ENCODE measurements at places on chromosomes 7 and 10.

DNA sequence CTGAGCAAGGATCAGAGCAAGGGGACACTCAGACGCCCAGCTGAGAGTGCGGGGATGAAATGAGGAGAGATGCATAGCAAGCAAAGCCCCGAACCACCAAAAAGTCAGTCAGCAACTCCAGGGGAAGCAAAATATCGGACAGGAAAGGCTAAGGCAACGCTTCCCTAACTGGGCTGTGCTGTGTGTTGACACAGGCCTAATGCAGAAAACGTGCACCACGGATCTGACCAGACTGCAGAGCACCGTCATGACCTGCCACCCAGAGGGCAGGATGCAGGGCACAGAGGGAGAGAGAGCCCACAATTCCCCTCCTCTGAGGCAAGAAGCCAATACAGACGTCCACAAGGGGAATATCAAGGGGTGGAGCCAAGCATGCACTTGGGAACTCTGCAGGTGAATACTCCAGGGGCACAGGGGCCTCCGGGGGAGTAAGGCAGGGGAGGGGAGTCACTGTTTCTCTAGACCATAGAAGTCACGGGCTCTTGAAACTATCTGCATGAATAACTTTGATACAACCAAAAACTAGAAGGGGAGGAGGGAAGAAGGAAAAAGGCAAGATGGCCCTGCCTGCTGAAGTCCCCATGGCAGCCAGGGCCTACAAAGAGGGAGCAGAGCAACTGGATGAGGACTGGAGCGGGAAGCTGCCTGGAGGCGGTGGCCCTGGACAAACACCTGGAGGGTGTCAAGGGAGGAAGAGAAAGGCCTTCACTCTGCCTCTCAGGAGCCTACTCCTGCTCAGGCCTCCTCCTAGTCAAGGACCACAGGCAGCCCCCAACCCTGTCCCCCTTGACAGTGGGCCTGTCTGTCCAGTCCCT lies 26.2 kb downstream of the GRID1 start:
- DNase-seq, result no peak

GRCh38 chr10:21715531-21716195 lies 181.6 kb downstream of the MLLT10 start:
- no peak for DNase-seq

- no peak for DNase-seq
Observed at GRCh38 chr7:31883761-31884164, 186.4 kb downstream of the PDE1C start.

DNA sequence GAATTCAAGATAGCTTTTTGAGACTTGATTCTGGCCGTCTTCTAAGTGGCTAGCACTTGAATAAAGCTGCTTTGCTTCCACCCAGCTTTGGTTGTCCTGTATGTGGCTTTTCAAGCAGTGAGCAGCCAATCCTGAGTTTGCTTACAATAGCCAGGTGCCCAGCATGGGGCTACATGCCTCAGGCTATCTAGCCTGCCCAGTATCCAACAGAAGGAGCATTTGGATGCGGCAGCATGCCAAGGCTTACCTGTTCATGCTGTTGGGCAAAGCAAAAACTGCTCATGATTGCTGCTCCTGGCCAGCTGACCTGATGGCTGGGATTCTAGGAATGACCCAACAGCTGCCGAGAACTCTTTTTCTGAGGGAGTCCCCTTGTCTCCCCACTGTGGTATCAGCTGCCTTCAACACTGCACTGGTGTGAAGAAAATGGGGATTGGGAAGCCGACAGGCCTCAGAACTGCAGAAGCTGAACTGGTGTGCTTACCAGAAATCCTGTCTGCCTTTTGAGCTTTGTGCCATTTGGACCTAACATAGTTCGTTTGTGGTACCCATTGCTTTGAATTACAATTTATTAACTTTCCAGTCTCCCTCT lies 618.9 kb upstream of the IGFBP3 start:
- no peak for DNase-seq

GRCh38 chr10:36516281-36516680 lies 609.1 kb upstream of the ANKRD30A start:
- no peak for DNase-seq

GRCh38 chr10:113348694-113349093 lies 204.2 kb upstream of the HABP2 start:
- DNase-seq, result no peak

DNA sequence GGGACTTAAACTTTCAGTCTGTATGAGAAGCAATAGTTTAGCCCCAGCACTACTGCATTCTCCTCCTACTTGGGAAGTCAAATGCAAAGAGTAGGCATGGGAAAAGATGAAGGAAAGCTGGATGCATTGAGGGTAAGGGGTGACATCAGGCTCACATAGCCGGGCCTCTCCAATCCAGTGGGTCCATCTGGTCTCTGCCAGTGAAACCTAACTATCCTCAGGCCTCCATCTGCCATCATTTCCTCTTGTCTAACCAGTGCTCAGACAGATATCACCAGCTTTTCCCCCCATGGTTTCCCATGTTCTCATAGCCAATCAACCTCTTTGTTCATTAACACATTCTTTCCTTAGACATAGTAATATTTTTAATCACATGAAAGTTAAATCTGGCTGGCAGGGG lies 118.3 kb downstream of the DGKI start:
- no peak for DNase-seq

- no peak for DNase-seq
Observed at GRCh38 chr10:72245949-72246525, 27.7 kb upstream of the DDIT4 start.

DNA sequence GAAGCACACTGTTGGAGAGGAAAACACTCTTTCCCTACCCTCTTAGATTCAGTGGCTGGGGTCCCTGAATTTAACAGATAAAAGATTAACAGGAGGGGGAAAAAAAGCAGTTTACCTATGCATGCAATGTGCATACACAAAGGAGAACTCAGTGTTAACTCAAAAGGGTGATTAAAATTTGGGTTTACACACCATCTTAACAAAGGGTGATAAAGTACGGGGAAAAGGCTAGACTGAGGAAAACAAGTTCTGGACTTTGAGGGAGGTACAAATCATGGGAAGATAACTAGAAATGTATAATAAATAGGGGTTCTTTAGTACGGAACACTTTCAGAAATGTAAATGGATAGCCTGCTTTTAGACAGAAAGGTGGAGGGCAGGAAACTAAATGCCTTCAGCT lies 83.1 kb downstream of the SRPK2 start:
- DNase-seq, result no peak

GRCh38 chr10:124245191-124245590 lies 151.8 kb upstream of the CHST15 start:
- no peak for DNase-seq

GRCh38 chr10:24887855-24888231 lies 64.6 kb downstream of the PRTFDC1 start:
- DNase-seq, result no peak

DNA sequence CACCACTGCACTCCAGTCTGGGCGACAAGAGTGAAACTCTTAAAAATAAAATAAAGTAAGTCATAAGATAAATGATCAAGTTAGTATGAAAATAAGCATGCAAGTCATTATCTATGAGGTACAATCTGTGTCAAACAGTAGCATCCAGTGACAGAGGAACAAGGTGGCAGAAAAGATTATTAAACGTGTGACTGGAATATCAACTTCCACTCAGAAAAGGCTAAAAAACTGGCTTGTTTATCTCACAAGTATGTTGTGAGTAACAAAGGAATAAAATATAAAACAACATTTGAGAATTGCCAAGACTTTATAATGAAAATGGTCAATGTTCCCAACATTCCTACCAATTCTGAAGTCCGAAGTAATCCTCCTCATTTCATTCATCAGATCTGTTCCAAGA lies 30.3 kb downstream of the ITGB1 start:
- no peak for DNase-seq

GRCh38 chr7:159025161-159025779 lies 119.4 kb downstream of the VIPR2 start:
- DNase-seq, result no peak

DNA sequence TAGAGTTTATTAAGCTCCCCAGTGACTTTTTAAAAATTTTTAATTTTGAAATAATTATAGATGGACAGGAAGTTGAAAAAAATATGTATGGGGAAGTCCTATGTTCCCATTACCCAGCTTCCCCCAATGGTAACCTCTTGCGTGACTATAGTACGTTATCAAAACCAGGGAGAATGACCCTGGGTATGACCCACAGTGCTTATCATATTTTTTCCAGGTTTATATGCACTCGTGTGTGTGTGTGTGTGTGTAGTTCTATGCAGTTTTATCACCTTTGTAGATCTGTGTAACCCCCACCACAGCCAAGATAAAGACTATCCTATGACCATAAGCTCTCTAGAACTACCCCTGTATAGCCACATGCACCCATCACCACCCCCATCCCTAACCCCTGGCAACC lies 72.8 kb downstream of the TBXAS1 start:
- no peak for DNase-seq

DNA sequence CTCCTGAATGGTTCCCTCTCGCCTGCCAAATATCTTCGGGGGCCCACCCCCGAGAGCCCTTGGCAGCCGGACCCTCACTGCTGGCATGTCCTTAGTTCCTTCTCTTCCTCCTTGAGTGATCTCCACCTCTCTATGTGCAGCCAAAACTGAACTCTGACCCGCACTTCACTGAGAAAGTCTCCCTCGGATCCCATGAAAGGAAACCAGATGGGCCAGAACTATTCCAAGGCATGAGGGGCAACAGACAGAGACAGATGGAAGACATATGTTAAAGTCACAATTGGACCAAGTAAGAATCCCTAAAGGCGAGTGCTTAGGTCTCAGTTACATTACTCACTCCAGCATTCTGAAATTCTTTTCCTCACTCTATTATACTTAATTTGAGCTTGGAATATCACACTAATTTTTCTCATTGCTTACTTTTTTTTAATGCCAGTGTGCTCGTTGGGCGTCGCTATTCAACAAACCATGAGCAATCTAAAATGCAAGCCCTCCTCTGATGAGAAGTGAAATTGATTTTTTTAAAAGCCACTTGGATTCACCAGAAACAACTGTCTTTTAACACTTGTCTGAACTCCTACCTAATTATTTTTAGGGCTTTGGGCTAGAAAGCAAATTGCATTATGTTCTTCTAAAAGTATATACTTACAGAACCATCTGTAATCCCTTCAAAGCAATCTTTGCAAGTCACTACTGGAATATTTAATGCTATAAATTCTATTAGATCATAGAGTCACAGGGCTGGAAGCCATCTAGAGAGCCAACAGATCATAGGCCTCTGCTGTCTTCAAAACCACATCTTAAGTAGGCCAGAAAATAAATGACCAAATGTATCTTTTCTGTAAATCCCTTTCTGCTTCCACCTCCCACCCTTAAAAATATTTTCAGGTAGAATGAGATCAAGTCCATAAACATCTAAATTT lies 43.3 kb upstream of the EZH2 start:
- DNase-seq, result no peak
